Kasumi-1 (cell line): ENCODE measurements at places on chromosomes 7 and 10.

- peak; percentile 96 for DNase-seq
Measured at GRCh38 chr10:34758447-34758996, 56.6 kb downstream of the PARD3 start.

DNA sequence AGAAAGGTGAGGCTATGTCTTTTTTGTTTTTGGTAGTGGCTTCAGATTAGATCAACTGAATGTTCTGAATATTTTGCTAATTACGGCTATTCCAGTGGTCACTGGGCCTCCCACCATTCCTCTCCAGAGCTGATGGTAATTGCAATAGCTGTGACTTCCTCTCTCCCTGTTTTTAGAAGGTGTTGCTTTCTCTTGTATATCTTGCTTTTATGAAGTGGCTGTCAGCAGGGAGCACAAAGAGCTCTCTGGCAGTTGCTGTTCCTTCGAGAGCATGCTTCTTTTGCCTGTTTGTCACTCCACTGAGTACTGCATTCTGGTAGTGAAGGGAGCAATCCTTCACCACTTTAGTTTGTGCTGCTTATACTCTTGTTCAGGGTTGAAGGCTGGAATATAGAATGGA, 133.3 kb downstream of the EXOC4 start:
- no peak for DNase-seq

- DNase-seq = peak; percentile 47
Measured at GRCh38 chr10:75403144-75403938, 1.8 kb upstream of the ZNF503 start.

GRCh38 chr10:9069136-9069535, 1014.6 kb downstream of the GATA3 start:
- DNase-seq = no peak

DNA sequence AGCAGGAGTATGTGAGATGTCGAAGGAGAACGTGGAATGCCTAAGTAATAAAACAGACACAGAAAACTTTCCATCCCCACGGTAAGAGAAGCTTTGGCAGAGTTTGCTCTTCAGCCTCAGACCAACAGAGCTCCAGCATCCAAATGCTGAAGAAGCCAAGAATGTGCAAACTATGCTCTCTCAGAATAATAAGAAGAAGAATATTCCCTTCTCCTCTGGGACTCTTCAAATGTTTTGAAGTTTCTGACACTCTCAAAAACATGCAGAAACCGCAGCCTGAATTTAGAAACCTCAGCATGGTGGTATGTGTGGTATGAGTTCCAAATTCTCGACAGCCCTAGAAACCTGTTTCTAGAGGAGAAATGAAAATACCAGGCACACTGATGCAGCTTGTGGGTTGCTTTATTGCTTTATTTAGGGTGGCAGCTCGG, 113.3 kb downstream of the KCNMA1 start:
- no peak for DNase-seq

GRCh38 chr10:29285624-29286051, 3.2 kb upstream of the LYZL1 start:
- DNase-seq = no peak

GRCh38 chr10:89029785-89030437, 39.3 kb downstream of the FAS start:
- peak; percentile 93 for DNase-seq

DNA sequence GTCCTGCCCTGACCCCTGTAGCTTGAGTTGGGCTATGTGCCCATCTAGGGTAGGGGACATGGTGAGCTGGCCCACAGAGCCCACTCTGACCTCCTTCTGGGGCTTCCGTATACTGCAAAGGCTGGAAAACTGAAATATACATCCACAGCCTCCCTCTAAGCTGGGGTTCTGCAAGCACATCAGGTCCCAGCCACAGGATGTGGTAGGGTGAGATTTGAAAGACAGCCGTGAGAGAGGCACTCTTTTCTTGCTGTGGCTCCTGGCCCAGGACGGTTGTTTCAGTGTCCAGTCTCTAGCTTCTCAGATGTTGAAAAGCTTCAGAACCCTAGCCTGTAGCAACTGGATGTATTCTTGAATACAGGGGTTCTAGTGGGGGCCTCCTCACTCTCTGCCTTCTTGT, 60.1 kb upstream of the ADRB1 start:
- DNase-seq = no peak

GRCh38 chr10:21926358-21926925, 77.1 kb downstream of the DNAJC1 start:
- DNase-seq = no peak

DNA sequence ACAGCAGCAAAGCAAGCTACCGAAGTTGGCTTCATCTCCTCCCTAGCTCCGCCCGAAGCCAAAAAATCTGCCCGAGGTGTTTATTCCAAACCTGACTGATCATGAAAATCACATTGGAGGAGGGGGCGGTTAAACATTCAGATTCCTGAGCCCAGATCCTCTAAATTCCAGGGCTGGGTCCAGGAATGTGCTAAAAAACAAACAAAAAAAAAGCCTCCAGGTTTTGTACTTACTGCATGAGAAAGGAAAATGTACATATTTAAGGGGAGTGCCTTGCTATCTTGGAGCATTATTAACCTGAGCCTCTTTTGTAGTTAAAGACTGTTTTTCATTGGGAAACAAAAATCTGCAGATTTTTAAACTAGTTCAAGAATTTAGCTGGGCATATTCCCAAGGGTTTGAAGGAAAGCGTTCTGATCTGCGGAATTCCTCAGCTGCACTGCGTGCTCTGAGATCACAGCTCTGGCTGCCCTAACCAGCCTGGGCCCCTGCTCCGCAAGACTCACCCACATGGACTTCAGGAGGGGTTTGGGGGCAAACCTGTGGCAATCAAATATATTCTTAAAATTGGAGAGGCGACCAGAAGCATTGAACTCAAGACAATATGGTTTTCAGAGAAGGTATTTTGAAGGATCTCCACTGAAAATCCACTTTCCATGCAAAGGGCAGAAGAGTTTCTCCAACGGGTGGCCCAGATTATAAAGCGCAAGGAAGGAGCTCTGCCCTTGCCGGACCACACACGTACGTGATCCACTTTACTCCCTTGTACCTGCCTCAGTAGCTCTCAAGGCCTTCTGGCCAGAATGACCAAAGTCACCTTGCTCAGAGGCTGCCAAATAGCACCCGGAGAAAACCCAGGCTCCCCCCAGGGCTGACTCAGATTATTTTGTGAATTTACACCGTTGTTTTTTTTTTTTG, 10.0 kb upstream of the TNS3 start:
- DNase-seq = no peak

DNA sequence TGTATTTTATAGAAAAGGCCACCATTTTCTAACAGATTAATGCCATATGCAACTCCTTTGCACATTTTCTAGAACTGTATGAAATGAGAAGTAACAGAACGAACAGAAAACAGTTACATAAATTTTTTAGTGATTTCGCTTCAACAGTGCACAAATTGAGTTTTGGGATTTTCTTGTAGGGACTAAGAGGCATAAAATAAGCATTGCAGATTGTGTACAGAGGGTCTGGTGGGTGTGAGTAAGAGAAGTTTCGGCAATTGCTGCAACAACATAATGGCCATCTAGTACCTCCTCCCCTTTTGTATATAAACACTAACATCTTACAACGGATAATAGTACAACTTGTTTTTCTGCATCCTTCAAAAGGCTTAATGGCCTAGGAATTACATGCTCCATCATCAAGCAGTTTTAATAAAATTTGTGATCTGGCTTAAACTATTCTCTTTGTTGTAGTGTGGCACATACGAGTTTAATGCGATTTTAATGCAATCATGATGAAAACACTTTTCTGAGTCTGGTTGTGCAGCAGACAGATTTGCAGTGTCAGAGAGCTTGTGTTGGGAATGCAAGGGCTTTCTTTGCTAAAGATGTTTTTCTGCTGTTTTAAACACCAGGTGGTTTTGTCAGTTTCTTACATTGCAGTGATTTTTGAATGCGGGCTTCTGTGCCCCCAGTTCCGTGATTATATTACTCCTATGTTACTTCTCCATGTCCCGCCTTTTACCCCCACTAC, 2.9 kb downstream of the GLCCI1 start:
- no peak for DNase-seq

- DNase-seq = no peak
Measured at GRCh38 chr7:40899151-40899550, 764.3 kb downstream of the SUGCT start.

- DNase-seq = no peak
Measured at GRCh38 chr7:34677491-34677890, 19.5 kb downstream of the NPSR1 start.

GRCh38 chr10:71083716-71083975, 128.7 kb upstream of the UNC5B start:
- no peak for DNase-seq

DNA sequence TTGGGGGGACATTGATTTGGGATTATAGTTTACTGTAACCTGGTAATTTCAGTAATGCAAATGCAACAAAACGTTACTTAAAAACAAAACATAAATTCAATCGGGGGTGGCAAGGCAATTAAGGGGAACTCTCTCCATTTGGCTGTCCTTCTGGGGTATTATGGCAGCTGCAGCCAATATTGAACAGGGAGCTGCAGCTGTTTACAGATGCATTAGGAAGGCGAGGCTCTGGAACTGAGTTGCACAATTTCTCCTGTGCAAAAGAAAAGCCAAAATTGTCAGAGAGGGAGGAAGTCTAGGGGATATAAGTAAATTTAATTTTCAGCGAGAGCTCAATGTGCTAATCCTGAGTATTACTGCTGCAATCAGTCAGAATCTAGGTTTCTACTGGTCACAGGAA, 36.1 kb downstream of the NEUROD6 start:
- DNase-seq = no peak

DNA sequence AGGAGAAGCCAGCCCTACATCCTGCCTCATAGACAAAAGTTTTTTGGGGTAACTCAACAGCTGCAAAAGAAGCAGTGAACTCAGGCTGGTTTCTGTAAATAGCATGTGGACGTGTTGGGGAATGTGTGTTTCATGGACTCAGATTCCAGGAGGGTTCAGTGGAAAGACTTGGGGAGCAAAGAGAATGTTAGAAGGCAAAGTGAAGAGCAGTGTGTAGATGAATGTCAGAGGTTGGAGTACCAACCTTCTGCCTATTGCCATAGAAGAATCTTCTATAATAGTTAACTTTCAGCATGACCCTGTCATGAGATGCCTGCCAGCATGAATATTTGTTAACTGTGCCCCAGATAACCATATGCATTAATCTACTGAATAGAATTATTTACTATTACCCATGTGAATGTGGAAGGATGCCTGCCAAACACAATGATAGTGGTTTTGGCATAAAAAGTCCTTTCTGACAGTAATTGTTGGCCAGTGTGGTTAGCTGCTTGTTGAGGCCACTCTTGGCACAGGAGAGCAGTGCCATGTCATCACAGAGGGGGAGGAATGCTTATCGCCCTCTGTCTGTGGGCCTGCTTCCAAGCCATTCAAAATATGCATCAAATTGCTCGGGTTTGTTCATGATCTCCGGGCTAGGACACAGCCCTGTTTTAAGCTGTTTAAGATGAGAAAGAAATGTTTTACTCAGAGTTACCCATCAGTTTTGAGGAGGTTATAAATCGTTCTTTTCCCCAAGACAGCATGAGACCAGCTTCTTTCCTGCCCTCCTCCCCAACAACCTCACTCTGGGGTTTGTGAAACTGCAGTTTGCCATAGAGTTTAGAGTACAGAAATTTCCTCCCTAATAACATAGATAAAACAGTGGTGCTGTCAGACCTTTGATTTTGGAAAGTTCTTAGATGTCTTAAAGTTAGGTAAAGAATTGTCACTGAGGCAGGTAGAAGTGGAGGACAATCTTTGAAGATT, 165.3 kb downstream of the WNT2 start:
- DNase-seq = no peak

DNA sequence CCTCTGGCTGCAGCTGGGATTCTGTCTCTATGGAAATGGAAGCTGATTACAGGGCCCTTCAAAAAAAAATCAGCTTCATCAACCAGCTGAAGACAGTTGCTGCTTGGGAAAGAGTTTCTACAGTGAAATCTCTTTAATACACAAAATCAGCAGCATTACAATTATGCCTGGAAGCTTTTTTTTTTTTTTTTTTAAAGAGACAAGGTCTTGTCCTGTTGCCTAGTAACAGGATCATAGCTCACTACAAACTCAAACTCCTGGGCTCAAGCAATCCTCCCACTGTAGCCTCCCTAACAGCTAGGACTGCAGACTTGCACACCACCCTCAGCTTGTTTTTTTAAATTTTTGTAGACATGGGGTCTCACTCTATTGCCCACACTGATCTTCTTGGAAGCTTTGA, 94.5 kb downstream of the OR13A1 start:
- no peak for DNase-seq
